ENCODE measurements at places on chromosomes 1 and 21.

DNA sequence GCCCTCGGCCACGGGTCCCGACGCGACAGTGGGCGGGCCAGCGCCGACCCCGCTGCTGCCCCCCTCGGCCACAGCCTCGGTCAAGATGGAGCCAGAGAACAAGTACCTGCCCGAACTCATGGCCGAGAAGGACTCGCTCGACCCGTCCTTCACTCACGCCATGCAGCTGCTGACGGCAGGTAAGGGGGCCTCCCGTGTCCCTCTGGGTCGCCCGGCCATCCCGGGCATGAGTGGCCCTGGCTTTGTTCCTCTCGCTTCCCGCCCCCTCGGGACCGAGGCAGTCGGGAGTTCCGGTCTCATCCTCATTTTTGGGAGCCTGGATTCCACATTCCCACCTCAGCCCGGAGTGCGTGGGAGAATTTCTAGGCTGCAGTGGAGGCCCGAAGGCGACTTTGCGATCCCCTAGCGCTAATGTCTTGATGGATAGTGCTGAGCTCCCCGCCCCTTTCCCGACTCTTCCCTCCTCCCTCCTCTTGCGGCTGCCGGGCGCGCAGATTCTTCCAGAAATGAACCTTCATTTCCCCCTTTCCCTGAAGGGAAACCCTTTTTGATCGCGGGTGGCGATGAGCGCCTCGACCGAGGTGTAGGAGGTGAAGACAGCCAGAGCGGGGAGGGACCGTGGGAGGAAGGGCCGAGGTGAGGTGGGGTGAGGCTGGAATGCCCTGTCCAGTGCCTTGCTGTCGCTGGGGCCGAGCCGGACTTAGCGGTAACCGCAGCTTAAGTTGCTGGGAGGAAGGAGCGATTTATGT, 705 bp downstream of the KHDRBS1 start:
- DNase-seq, result peak; percentile 12

- no peak for DNase-seq
Measured at GRCh38 chr1:116962987-116963639, 38.4 kb upstream of the CD101 start.

DNA sequence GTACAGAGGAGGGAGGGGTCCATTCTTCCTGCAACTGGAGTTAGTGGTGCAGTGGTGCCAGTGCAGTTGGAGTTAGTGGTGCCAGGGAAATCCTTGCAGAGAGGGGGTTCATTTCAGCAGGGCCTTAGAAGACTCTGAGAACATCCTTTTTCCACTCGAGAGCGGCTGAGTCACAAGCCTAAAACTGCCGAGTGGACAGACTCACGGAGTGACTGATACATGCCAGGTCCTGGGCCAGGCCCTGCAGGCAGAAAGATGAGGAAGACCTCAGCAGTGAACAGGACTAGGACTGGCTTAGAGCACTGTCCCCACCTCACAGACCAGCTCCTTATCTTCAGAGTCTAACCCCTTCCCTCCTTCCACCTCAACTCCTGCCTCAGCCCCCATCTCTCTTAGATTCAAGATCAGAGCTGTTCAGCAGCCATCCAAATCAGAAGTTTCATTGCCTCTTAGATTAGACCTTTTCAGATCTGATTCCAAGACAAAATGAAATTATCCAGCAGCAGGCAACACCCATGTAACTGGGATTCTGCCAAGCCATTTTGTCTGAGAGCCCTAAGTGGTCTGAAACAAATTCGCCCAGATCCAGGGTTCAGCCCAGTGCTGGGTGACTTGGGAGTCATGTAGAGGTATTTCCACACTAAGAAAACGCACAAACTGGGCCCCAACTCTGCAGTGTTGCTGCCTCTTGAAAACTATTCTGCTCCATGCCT, 12.7 kb upstream of the IKBKE start:
- DNase-seq, result no peak

GRCh38 chr1:204670152-204670927, 15.2 kb downstream of the LRRN2 start:
- no peak for DNase-seq

GRCh38 chr1:159869173-159869572, 6.7 kb upstream of the VSIG8 start:
- no peak for DNase-seq

DNA sequence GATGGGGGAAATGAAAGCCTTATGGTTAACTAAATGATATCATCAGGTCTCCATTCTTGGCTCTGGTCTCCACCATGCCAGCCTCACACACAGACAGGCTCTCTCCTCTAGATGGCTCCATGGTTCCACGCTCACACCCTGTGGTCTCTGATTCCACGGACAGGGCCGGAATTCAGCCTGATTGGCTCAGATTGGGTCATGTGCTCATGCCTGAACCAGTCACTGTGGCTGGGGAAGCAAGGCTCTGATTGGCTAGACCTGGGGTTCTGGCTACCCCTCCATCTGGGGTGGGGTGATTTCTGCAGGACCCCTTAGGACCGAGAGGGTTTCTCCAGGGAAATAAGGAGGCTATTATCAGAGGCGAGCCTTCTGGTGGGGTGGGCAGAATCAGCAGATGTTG, 277.0 kb downstream of the PTPRU start:
- DNase-seq, result no peak

DNA sequence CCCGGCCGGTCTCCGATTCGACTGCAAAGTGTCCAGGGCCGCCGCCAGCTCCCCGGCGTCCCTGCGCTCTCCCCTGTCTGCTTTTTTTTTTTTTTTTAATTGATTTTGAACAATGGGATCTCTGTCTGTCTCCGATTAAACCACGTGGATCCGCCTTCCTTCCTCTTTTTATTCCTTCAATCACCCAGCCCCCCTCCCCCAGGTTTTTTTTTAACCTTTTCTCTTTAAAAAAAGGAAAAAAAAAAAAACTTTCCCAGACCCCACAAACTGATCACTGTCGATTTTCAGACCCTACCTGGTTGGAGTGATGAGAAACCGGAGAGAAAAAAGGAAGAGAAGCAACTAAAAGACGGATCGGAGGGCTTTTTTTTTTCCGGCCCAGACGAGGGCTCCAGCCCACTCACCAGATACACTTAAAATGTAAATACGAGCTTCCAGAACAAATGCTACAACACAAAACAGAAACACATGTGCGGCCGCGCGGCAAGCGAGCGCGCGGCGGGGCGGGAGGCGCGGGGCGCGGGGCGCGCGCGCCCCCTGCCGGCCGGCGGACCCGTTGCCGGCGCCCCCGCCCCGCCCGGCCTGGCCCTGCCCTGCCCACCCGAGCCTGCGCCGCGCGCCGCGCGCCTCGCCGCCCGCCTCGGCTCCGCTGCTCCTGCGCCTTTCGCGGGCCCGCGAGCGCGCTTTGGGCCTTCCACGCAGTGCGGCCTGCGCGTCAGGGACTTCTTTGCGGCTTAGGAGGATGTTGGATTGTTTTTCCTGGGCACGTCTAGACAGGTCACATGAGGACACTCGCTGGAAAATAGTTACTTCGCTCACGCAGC, at the start of gene RCC2:
Gene RCC2, minus strand, starts transcription at position 428 of the 824 bp plus-strand sequence. CDS start 1,163 bp downstream, outside the sequence.
- DNase-seq, result peak; percentile 69

DNA sequence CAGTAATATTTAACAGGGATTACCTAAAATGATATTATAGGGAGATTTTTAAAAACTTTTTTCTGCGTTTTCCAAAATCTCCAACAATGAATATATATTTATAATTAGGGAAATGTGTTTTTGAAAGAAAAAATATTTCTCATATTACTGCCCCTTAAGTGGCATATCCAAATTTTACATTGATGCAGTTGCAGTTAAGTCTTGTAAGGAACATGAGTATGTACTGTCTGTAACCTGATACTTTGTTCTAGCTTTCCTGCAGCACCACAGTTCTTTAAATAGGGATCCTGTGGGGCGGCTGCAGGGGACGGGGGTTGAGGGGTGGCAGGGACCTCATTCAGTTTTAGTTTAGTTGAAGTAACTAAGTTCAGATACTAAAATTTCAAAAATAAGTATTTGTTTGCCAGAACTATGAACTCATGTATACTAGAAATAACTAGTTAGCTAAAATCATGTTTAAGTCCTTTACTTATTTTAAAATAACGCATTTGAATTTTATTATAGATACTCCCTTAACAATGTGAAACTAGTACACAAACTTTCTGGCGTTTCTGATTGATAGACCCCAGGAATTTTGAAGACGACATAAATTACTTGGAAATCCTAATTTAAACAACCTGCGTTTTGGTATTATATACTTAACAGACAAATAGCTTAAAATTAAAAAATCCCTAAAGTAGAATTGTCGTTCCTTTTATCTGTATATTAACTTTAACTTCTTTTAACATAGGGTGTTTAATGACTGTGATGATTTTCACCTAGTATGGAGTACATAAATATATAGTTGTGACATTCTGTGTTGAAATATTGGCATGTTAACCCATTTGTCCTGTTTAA, 639 bp upstream of the DNAJB4 start:
- DNase-seq, result no peak

- DNase-seq, result no peak
Measured at GRCh38 chr1:229570891-229571516, 12.5 kb upstream of the ABCB10 start.

DNA sequence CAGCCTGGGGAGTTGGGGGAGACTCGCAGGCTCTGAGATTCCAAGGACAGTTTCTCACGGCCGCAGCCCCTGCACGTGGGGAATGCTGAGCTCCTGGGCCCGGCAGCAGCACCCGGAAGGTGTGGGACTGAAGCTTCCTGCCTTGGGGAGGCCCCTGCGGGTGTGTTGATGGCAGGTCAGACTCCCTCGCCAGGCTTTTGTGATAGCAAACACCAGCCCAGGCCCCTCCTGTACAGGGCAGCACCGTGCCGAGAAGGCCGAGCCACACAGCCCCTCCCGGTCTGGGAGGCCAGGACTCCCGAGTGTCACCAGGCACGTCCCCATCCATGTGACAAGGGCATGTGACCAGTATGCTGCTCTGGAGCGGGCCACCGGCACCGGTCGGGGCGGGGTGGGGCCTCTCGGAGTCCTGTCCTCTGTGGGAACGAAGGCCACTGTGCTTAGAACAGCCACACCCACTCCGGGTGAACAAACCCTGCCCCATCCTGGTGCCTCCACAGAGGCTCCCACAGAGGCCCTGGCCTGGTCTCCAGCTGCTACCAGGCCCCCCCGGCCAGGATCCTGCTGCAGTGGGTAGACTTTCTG, 31.1 kb upstream of the ARHGEF16 start:
- no peak for DNase-seq

DNA sequence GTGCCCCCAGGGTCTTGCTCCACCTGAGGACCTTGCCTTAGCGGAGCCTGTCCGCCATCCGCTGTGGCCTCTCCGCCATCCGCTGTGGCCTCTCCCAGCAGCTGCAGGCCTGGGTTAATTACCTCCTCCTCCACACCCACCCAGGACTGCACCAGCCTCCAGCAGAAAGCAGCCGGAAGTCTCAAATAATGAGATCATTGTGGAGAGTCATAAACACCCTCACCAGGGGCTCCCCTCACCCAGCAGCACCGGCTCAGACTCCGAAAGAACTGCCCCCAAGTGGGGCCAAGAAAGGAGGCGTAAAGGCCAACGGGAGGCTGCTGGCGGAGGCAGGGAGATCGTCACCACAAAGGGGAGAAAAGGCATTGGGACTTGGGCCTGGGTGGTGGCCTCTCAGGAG, 10.7 kb upstream of the GPR153 start:
- no peak for DNase-seq

GRCh38 chr21:39842741-39843459, 24.3 kb upstream of the PCP4 start:
- no peak for DNase-seq

DNA sequence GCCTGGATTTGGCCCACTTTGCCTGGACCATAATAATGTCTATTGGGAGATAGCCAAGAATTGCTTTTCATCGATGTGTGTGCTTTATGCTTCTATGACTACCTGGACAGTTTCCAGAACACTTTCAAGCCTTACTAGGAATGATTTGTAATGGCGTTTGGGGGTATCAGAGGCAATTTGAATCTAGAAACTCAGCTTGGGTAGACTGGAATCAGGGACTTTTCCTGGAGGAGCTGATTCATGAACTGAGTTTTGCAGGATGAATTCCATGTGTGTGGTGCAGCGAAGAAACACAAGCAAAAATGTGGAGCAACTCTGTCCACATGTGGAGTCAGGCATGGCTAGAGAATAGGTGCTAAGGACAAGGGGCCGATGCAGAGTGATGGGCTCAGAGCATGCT, 11.9 kb upstream of the TMEM61 start:
- DNase-seq, result no peak

- no peak for DNase-seq
Measured at GRCh38 chr1:16014509-16015482, 3.0 kb downstream of the HSPB7 start.

- no peak for DNase-seq
Measured at GRCh38 chr1:28087614-28088167, 719 bp downstream of the EYA3 start.

- DNase-seq, result no peak
Measured at GRCh38 chr1:61270761-61271411, 188.5 kb downstream of the NFIA start.

DNA sequence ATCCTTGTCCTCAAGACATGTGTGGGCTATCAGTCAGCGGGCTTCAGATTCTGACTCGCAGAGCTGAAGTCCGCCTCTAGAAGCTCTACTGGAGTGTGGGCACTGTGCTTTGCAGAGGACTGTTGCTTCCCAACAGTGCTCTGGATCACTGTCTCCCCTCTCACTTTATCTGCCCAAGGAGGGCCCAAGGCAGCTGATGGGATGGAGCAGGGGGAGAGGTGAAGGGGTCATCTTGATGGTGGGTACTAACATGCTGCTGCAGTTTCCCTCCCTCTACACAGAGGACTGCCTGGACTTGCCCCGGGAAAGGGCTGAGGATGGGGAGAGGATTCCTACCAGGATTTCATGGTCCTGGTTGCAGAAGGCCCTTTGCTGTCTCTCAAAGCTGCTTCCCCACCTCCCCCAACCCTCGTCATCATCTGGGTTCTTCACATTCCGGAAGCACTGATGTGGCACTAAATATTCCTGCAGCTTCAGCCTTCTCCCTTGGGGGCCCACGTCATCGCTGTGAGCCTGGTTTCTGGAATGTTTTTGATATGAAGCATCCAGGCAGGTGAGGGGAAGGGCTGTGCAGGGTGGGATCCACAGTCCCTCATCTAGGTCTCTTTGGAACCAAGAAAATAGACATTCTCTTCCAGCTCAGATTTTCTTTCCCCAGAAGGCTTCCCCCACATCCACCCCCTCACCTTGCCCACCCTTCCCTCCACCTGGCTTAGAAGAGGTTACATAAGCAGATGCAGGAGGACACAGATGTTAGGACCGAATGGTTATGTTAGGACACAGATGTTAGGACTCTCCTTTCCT, 23.2 kb downstream of the NUAK2 start:
- DNase-seq, result no peak

GRCh38 chr1:219880765-219881457, 47.4 kb downstream of the SLC30A10 start:
- no peak for DNase-seq

DNA sequence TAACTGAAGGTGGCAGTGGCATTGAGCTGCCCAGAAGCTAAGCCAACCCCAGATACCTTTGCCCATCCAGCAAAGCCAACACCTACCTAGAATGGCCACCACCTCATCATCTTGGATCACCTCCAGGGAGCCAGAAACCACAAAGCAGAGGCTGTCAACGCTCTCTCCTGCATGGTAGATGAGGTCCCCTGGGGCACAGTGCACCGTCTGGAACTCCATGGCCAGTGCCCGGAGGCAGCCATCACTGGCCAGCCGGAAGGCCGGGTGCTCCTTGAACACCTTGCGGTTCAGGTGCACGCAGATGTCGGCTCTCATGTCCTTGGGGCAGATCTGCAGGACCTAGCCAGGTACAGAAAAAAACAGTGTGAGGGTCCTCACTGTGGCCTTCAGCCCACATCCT, 336.5 kb downstream of the KCNH1 start:
- no peak for DNase-seq
